CD4-positive, alpha-beta T cell treated with Interleukin-21 for 1 hour (primary cell): ENCODE measurements at places on chromosomes 4 and X.

GRCh38 chr4:142817442-142817841, 28.7 kb downstream of the INPP4B start:
- no peak for DNase-seq

DNA sequence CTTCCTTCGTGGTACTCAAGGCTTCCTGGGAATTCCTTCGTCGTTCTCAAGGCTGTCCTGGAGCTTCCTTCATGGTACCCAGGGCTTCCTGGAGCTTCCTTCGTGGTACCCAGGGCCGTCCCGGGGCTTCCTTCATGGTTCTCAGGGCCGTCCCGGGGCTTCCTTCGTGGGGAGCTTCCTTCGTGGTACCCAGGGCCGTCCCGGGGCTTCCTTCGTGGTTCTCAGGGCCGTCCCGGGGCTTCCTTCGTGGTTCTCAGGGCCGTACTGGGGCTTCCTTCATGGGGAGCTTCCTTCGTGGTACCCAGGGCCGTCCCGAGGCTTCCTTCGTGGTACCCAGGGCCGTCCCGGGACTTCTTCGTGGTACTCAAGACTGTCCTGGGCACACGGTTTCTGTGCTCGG, 339.6 kb upstream of the FAT1 start:
- no peak for DNase-seq

GRCh38 chr4:7427831-7428260, 6.9 kb downstream of the PSAPL1 start:
- DNase-seq = no peak

DNA sequence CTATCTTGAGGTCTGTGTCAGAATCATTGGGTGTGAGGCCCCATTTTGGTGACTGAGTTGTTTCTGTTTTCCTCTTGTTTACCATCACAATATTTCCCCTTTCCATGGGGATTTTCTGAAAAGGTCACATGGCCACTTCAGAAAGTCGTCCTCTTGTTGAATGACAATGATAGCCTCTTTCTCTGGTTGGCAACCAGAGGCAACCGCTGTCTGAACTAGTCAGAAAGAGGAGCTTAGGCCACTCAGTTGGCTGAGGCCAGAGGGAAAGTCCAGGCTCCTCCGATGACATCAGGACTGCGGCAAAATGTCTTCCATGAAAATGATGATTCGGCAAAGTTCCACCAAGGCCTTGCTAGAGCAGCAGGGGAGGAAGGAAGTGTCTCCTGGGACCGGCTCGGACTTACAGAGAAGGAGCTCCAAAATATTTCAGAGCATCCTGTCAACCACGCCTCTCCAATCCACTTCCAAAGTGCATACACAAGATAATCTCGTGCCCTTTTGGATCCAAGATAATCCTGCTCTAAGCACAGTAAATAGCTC, 19.1 kb upstream of the RBM47 start:
- DNase-seq = no peak

- peak; percentile 32 for DNase-seq
Observed at GRCh38 chrX:16671005-16671404, 21.0 kb downstream of the S100G start.

GRCh38 chr4:90852237-90852636, 725.0 kb downstream of the CCSER1 start:
- no peak for DNase-seq

GRCh38 chr4:7937006-7937405, 2.7 kb downstream of the AFAP1 start:
- DNase-seq = no peak

GRCh38 chrX:26409636-26410035, 193.7 kb downstream of the MAGEB5 start:
- DNase-seq = no peak

- no peak for DNase-seq
Observed at GRCh38 chrX:129091097-129091496, 432.2 kb downstream of the SMARCA1 start.

DNA sequence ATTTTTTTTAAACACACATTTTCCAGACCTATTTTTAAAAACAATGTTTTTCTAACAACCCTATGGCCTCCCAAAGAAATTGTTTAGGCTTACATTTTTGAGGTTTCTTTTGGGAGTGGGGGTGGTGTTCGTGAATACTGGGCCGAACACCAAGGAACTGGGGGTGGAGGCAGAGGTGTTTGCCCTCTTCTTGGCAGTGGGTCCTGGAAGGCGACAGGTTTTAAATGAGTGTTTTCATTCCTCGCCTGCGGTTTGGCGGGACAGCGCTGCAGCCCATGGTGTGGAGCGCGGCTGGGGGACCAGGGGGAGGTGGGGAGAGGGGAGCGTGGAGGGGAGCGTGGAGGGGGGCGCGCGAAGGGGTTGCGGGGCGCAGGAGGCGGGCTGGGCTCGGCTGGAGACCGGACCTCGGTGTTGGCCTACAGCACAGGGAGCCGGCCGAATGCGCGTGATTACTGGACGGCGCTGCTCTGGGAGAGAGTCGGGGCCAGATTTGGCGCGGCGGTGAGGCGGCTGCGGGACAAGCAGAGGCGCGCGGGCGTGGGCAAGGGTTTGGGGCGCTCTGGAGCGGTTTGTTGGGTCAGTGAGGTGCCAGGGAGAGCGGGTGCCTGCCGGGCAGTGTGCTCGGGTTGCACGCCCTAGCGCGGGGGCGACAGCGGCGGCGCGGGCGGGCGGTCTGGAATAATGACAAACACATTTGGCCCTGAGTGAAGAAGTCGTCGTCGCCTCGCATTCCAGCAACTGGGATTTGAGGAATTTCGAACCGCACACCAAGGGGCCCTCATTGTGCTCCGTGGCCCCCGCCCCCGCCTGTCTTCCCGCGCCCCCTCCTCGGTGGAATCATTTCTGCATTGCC, 764 bp downstream of the PDGFRA start:
- DNase-seq = no peak

GRCh38 chr4:1195891-1196401, 23.6 kb upstream of the SPON2 start:
- DNase-seq = no peak

GRCh38 chrX:40065296-40066046, 32.3 kb downstream of the BCOR start:
- DNase-seq = no peak

DNA sequence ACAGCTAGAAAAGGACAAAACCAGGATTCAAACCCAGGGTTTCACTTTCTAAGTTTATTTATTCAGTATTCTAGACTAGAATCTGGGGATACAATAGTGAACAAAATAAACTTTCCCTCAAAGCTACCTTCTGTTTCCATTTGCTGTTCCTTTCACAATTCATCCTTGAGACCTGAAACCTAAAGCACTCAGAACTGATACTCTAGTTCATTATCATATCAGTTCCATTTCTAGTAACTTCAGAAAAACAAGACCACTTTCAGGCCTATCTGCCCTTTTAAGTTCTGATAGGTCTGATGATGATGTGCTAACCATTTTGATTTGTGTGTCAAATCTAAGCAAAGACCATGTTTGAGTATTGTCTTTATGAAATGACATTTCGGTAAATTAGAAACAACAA, 7.8 kb upstream of the XK start:
- no peak for DNase-seq

DNA sequence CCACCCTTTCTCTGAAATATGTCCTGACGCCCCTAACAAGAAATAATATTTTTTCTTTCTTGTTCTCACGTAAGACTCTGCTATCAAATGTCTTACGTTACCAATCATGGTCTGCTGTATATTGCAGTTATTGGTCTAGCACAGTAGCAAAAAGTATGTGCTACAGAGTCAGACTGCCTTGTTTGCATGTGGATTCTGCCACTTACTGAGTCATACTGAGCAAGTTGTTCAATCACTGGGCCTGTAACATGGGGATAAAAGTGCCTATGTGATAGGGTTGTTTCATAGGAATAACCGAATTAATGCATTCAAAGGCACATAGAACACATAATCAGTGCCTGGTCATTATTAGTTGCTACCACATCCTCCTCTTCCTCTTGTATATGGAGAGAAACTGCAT, 14.1 kb downstream of the RPGR start:
- DNase-seq = no peak

GRCh38 chr4:153765894-153766293, 6.1 kb upstream of the RNF175 start:
- no peak for DNase-seq

GRCh38 chr4:146178126-146178525, 2.6 kb downstream of the LSM6 start:
- no peak for DNase-seq

DNA sequence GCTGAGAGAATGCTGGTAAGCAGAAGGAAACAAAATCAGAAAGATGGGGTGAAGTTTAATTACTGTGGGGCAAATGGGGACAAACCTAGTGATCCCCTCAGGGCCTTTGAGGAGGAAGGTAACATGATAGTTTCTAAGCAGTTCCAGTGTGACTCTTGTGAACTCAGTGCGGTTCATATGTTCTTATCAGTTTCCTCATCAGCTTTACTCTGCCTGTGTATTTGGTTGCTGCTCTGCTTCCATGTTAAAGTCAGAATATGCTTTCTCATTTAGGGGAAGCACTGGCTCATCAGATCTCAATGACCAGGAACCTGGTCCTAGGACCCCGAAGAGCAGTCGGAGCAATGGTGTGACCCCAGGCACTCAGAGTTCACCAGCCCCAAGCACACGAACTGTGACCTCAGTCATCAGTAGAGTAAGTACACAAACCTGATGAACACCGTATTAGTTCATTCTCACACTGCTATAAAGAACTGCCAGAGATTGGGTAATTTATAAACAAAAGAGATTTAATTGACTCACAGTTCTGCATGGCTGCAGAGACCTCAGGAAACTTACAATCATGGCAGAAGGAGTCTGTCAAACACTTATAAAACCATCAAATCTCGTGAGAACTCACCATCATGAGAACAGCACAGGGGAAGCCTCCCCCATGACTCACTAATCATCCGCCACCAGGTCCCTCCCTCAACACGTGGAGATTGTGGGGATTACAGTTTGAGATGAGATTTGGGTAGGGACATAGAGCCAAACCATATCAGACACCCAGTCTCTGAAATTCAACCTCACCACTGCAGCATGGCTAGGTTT, 83.0 kb downstream of the SYTL5 start:
- no peak for DNase-seq

GRCh38 chr4:153781717-153782416, 7.0 kb downstream of the SFRP2 start:
- DNase-seq = no peak

GRCh38 chrX:145727476-145727875, 90.2 kb upstream of the SLITRK2 start:
- DNase-seq = no peak

DNA sequence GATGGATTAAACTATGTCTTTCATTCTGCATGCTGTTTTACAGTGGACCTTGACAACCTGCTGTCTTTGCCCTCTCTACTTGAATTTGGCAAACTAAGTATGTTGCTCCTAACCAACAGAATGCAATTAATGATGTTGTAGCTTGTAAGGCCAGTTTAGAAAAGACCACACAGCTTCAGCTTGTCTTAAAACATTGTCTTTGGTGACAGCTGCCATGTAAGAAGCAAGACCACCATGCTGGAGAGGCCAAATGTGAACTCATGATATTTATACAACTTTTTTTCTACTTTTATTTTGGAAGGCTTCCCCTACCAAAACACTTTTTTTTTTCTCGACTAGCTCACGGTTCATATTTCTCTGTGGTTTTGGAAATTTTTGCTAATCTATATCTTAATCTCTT, 278.0 kb upstream of the GNPDA2 start:
- no peak for DNase-seq

DNA sequence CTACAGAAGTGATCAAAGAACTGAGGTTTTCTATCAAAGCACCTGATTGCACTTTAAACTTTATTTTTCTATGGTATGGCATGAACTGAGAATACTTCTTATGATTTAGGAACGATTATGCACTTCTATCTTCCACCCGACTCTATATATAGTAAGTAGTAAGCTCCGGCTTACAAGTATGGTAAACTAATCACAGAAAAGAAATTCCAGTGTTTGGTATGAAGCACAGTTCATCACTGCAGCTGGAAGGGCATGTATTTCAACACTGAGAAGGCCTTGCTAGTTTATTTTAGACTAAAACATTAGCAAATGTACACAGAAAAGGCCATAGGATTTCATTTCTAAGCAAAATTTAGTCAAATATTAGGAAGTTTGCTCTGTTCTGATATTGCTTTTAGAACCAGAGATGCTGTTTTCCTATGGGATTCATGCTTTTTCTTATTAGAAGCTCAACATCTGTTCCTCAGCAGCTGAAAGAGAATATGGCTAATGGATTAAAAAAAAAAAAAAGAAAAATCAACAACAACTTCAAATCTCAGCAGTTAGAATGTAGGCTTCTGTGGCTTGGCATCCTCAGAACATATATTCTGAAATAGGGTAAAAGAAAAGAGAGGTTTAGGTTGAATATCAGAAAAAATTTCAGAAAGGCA, 273.5 kb downstream of the C4orf33 start:
- DNase-seq = no peak

- peak; percentile 16 for DNase-seq
Observed at GRCh38 chrX:10722851-10723250, 102.5 kb upstream of the MID1 start.

DNA sequence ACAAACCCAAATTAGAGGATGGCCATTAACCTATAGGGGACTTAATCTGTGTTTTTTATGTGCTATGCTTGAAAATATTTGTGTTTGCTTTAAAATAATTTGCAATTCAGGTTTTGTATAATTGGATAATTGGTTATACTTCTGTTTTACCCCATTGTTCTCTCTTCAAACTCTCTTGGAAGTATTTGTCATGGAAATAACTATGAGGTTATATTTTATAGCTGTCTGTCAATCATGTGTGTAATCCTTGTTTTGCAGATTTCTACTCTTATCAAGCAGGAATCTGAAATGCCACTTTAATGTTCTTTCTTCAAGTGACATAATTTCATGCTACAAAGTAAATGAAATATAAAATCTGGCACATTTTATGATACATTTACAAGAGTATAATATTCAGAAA, 15.4 kb upstream of the NDUFC1 start:
- DNase-seq = no peak

GRCh38 chr4:81519856-81520255, 48.1 kb upstream of the RASGEF1B start:
- DNase-seq = no peak

- no peak for DNase-seq
Observed at GRCh38 chrX:84165711-84166110, 22.3 kb downstream of the RPS6KA6 start.

- DNase-seq = no peak
Observed at GRCh38 chr4:37388681-37389365, 144.3 kb downstream of the NWD2 start.

- DNase-seq = no peak
Observed at GRCh38 chr4:150173432-150173861, 95.2 kb downstream of the DCLK2 start.

DNA sequence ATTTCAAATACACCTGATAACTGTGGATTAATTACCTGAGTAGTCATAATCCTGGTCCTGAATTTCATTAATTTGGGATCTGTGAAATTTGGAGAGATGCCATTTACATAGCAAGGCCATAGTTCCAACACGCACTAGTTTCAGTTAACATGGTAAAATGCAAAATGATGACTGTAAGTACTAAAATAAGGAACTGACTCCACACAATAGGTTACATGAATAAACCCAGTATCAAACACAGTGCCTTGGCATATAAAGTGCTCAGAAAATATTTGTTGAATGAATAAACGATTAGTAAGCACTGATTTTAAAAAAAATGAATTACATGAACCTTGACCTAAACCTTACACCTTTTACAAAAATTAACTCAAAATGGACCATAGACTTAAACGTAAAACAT, 9.0 kb downstream of the FBXO8 start:
- no peak for DNase-seq
